Activated CD8-positive, alpha-beta memory T cell treated with anti-CD3 and anti-CD28 coated beads, Interleukin-2, amount 10 ng/mL, durations not matched to agents 7 days and 5 days (primary cell): ENCODE measurements at places on chromosomes 3 and 15.

DNA sequence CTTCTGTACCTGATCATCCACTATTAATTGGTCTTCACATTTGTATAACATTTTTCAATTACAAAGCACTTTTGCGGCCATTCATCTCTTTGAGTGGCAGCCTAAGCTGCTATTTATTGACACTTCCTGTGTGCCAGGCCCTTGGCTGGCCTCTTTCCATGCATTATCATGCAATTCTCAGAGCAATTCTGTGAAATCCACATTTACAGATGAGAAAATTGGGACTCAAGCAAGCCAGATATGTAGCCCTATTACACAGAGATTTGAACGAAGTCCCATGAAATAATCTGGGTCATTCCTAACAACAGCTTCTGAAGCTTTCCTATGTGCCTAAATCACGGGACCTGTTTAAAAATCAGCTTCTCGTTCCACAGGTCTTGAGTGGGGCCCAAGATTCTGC, 17.4 kb downstream of the SLC6A1 start:
- DNase-seq = no peak

- DNase-seq = no peak
Measured at GRCh38 chr15:74888716-74889115, 1.1 kb upstream of the MPI start.

GRCh38 chr3:161551697-161552096, 55.1 kb downstream of the OTOL1 start:
- DNase-seq = no peak

DNA sequence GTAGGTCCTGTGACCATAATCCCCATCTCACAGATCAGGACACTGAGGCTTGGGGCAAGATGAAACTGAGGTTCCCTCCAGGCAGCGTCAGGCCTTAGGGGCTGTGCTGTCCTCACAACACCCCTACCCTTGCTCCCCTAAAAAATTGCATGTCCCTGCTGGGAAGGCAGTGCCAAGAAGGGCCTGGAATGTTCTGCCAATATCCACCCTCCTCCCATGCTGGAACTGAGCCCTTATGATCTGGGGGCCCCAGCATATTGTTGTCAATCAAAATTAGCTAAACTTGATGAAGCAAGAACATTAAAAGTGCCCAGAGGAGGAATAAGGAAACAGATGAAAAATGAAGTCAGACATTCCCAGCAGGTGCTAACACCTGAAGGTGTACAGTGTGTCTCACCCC, 13.4 kb upstream of the RTP3 start:
- DNase-seq = no peak

DNA sequence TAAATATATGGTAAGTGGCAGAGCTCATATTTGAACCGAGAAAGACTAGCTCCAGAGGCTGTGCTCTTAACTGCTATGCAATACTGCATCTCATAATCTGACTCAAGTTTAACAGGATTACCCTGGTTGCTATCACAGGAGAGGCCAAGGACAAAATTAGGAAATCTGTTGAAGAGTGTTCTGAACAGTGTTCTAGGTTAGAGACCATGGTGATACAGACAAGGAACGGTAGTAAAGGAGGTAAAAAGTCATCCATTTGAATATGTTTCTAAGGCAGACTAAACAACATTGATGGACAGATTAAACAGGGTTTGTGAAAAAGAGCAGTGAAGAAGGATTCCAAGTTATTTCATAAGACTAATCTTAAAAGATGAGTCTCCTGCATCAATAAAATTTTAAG, 22.1 kb downstream of the PLOD2 start:
- DNase-seq = no peak

DNA sequence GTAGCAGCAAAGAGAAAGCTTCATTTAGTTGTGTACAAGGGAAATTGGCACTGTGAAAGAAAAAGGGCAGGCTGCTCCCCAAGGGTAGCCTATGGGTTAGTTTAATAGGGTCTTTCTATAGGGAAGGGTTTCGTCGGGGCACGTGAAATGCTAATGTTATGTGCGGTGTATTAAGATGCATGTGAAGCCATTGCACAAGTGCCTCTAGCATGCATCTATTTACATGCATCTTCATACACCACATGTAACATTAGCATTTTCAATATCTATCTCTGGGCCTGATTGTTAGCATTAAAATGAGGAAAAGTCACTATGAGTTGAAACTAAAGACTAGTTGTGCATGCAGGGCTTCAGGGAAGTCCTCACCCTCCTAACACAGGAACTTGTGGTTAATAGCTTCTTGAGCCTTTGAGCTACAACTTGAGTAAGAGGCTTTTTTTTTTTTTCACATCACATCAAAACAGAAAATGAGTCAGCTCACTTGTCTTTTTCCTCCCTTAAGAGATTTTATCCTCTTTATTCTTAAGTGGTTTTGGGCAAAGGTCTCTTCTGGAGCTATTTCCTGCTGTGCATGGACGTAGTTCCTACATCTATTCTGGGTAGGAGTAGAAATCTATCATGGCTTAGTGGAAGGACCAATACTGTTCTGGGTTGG, 613.4 kb downstream of the ZPLD1 start:
- DNase-seq = no peak

- no peak for DNase-seq
Measured at GRCh38 chr3:160665784-160666526, 11.0 kb upstream of the ARL14 start.

- DNase-seq = no peak
Measured at GRCh38 chr3:59430341-59430740, 380.5 kb upstream of the CFAP20DC start.

DNA sequence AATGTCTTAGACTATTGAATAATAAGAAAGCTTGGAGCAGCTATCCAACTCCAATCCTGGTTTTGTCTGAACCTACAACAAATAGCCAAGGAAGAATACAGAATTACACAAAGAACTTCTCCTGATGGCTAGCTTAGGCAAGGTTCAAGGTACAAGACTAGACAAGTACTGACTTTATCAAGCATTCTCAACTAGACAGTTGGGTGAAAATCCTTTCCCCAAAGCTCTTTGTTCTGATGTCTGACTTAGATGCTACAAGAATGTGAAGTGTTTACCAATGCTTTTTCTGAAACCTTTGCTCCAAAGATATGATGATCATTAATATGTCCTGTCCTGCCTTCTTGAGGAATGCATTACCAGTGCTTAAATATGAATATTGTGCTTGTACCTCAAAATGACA, 113.8 kb downstream of the ANXA2 start:
- no peak for DNase-seq

DNA sequence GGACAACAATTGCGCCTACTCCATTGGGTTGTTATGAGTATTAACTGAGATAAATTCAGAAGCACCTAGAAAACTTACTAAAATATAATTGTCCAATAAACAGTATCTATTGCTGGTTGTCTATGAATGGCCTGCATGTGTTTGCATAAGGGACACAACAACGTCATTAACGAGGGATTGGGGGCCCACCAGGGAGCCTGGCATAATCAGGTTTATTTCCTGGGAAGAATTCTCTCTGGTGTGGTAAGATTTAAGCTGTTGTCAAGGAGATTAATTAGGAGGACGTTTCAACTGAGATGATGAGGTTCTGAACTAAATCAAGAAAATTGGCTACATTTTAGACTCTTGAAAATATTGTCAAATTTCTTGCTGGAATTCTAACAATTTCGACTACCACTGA, 176.1 kb upstream of the CDIN1 start:
- no peak for DNase-seq

DNA sequence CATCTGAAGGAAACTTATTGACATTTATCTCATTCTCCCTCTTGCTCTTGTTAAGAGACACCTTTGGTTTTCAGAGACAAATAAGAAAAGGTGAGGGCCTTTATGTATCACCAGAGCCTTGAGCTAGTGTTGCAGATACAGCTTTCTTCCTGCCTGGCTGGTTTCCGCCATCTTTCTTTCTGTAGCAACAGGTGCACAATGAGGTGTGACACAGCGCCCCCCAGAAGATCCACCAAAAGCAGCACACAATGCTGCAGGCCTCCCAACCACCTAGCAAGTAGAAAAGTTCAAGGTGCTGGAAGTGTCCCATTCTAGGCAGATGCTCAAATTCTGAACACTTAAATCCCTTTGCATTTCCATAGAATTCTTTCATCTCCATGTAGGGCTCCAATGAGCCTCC, 106.6 kb downstream of the FOXP1 start:
- DNase-seq = no peak

- DNase-seq = peak; percentile 53
Measured at GRCh38 chr3:99866261-99866761, 48.6 kb downstream of the CMSS1 start.

DNA sequence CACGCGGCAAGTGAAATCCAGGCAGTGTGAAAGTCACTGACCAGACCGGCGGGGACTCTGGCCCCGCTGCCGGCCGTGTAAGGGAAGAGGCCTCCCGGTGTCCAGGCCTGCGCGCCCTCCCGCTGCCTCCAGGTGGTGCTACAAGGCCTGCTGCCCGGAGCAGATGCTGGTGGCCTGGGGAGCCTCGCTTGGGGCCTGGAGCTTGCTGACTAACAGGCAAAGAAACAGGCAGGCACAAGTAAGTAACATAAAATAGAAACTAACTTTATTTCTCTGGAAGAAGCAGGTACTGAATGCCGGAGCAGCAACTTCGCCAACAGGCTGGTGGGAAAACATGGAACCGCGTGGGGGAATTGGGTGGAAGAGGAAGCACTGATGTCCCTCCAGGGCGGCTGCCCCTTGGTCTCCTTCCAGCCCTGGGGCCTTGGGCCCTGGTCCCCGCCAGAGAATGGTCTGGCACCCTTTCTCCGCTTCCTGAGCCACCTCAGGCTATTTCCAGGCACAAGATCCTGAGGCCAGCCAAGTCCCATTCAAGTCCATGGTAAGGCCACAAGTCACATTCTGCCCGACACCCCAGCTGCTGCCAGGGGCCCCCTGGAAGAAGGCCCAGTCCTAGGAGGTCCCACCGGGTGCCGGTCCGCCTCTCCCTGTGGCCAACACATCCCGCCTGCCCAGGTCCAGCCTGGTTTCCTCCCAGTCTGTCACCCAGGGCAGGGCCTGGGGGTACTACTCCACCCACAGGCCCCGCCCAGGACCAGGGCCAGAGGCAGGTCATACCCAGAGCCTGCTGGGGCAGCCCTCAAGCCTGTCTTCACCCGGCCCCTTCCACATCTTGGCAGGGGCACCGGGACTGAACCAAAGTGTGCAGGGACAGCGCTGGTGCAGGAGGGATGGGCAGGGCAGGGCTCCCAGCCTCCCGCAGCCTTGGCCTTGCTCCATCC, 45.0 kb downstream of the TNK2 start:
- peak; percentile 72 for DNase-seq

- no peak for DNase-seq
Measured at GRCh38 chr3:160637086-160637485, 39.9 kb upstream of the ARL14 start.

- no peak for DNase-seq
Measured at GRCh38 chr3:182837855-182838454, 44.7 kb downstream of the ATP11B start.

GRCh38 chr3:16609927-16610580, 4.8 kb upstream of the DAZL start:
- no peak for DNase-seq

- DNase-seq = no peak
Measured at GRCh38 chr3:66989860-66990696, 8.0 kb upstream of the KBTBD8 start.

GRCh38 chr15:62432702-62433398, 267.8 kb upstream of the C2CD4B start:
- no peak for DNase-seq
